Eye (tissue), 1 donor: ENCODE measurements at places on chromosomes 1 and 21.

DNA sequence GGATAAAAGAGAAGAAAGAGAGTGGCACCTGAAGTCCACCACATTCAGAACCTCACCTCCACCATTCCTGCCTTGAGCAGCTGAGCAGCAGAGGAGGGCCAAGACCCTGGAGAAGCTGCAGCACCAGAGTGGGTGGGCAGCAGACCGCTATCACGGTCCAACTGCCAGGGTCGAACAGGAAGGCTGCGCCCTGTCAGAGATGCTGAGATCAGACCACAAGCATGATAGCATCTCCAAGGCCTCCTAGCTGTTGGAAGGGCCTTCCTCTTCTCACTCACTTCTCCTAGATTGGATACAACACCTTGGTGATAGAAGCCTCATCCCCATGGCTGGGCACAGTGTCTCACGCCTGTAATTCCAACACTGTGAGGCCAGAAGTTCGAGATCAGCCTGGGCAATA, 12.1 kb upstream of the SLC45A3 start:
- DNase-seq, result no peak

- DNase-seq, result no peak
Measured at GRCh38 chr21:44649521-44650100, 3.4 kb downstream of the KRTAP10-11 start.

DNA sequence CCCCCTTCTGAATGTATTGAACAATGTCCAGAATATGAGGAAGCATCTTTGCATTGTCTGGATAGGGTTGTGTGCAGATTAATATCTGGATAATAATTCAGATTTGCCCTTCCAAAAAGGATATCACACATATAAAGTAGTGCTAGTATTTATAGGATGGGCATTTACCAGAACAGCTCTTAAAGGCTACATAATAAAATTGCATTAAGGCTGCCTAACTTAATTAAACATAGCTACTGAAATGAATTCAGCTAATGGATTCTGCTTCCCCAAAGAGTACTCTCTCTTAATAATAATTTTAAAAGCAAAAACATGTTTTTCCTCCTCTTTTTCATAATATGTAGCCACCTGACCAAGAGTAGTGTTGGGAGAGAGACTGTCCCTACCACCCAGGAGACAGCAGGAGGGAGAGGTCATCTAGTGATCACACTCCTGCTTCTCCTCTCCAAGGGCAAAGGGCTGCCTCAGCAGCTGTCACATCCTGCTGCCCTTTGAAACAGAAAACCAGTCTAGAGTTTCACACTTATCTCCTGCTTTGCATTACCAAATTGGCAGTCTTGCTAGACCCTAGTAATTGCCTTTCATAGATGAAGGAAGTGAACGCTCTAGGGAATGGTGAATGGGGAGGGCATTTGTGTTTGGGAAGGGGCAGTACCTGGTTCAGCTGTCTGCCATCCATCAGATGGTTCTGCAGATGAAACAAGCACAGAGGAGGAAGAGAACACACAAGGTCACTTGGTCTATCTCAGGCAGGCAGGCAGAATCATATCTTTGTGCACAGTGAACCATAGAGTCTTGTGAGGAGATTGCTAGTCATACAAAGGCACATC, 29.3 kb upstream of the DDAH1 start:
- DNase-seq, result peak; percentile 14

- DNase-seq, result no peak
Measured at GRCh38 chr1:36232212-36233095, 8.2 kb downstream of the THRAP3 start.

DNA sequence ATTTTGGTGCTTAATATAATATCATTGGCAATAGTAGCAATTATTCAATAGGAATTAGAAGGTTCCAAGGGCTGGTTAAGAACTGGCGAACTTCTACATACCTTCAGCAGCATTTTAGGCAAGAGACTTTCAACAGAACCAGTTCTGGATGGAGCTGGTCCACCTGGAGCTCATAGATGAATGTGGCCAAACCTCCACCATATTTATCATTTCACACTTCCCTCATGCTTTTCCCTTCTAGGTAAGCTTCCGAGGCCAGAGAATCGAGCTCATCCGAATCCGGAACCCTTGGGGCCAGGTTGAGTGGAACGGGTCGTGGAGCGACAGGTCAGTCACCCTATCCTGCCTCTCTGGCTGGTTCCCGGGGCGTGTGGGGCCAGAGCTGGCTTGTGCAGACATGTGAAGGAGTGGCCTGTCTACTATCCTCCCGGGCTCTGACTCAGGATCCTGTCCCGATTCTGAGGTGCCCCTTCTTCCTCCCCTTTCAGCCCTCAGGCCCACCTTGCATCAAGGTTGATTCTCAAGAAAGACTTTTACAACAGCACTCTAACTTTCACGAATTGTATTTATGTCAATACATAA, 24.7 kb downstream of the CAPN9 start:
- no peak for DNase-seq

GRCh38 chr1:160641323-160642280, 5.2 kb downstream of the SLAMF1 start:
- no peak for DNase-seq

DNA sequence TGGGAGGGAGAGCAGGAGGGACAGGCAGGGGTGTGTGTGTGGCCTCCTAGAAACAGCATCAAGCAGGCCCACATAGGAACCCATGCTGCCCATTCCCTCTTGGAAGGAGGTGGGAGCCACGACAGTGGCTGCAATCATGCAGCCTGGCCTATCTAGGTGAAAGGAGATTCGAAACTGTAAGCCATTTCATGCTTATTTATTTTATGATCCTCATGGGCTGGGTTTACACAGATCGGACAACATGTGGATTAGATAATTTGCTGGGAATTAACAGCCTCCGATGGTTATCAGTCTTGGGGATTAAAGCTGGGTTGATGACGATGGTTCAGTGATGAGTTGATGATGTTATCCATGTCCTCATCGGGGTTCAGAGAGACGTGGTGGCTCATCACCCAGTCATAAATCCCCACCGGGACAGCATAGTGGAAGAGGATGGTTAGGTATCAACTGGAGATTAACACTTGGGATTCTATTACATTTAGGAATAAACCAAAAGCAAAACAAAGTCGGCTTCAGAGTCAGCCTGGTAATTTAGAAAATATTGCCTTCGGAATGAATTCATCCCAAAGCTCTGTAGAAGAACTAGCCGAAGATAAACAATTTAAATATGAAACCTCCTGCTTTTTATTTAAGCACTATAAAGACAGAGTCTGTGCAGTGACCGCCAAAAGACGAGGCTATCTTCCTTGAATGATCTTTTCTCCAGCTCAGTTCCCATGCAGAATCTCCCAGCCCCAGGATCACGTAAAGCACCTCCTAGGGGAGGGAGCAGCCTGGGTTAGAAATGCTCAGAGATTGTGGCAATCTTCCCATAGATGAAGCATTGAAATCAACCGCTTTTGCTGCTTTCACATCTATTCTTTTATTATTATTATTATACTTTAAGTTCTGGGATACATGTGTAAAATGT, 252.8 kb downstream of the FOXD2 start:
- DNase-seq, result no peak

DNA sequence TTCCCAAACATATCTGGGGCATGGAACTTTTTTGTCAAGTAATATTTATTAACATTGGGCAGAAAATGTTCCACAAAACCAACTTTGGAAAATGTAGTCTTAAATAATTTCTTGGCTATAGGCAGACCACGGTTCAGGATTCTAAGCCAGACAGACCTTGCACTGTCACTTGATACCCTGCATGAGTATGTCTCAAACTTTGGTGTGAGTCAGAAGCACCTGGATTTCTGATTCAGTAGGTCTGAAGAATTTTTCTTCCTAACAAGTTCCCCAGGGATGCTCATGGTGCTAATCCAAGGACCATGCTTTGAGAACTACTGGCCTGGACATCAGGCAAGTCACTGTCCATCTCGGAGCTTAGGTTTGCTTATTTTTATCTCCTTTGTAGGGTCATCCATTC, 562.0 kb downstream of the PLPP3 start:
- DNase-seq, result no peak

DNA sequence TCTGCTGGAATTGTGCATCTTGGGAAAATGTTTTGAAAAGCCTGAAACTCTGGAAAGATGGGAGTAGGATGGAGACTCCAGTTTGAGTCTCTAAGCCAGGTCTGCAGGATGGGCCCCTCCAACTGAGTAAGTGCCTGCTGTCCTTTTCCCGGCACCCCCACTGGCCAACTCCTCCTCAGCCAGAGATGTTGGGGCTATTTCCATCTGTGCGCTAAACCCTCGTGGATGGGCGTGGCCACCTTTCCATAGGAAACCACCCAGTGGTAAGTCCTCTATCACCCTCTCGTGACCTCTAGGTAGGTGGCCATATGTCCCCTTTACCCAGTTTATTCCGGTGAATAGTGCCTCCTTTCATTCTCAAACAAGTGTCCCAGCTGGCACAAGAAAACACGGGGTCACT, 250.9 kb downstream of the TOMM20 start:
- DNase-seq, result no peak

DNA sequence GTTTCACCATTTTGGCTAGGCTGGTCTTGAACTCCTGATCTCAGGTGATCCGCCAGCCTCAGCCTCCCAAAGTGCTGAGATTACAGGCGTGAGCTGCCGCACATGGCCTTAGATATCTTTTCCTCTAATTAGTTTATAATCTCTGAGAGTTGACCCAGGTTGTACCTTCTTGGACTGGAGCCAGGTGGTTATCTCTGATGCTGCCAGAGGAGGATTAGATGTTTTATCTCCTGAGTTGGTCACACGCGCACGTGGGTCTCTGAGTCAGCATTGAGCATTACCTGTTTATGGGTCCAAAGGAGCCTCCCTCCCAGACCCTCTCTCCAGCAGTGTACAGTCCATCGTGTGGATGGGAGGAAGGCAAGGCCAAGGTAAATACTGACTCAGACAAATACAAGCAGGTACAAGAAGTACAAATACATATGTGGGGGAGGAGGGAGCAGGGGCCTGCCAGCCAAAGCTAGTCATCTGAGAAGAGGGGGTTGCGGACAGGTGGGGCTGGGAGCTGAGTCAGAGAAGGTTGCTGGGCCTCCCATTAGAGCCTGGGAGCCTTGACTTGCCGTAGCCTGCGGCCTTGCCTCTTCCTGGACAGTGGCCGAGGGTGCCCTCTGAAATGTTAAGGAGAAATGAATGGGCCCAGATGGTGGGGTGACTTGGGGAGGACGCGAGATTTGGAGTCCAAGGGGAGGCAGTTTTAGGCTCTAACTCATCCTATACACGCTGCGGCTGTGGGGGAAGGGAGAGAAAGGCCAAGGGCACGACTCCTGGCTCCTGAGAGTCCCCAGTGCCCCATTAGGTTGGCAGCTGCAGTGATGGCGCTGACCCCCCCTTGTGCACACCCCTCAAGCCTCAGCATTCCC, 13.1 kb downstream of the IL6R start:
- DNase-seq, result no peak

- no peak for DNase-seq
Measured at GRCh38 chr1:8847990-8848389, 30.5 kb downstream of the ENO1 start.

DNA sequence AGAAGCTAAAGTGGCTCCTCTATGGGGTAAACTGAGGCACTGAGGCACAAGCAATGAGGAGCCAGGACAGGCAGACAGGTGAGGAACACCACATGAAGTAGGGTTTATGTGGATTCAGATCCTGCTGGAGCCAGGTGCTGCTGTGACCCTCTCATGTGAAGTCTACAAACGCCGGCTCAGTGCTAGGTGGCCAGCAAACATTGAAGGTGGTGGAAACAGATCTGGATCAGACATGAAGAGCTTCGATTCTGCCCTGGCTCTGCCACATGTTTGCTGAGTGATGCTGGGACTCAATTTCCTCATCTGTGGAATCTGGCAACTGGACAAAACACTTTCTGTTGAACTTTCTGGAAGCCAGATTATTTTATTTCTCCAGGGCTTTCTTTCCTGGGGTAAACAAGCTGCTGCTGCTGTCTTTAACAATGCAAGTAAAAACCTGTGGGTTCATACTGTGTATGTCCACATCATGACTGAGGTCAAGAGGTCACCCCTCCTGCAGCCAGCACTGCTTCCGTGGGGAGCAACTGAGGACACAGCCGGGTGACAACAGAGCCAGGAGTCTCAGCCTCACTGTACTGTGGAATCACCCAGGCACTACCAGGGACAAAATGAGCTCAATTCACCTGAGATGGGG, 33.3 kb downstream of the HMGB4 start:
- DNase-seq, result no peak
